Pons (tissue), 1 donor: ENCODE measurements at places on chromosomes 2 and 18.
A peak's percentile ranks its signal among the peaks of the same experiment; 100 is the strongest.

DNA sequence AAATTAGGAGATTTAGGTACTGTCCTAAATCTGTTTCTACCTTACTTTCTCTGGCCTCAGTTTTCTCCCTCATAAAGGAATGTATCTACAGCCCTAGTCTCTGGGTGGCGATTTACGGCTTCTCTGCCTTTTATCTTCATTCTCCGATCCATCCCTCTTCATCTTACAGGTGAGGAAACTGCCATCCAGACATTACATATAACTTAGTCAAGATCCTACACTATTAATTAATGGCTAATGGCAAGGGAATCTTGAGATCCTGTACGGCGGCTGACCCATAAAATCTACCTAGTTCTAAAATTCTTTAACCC, 386 bp upstream of the YIPF4 start:
- DNase-seq: no peak

DNA sequence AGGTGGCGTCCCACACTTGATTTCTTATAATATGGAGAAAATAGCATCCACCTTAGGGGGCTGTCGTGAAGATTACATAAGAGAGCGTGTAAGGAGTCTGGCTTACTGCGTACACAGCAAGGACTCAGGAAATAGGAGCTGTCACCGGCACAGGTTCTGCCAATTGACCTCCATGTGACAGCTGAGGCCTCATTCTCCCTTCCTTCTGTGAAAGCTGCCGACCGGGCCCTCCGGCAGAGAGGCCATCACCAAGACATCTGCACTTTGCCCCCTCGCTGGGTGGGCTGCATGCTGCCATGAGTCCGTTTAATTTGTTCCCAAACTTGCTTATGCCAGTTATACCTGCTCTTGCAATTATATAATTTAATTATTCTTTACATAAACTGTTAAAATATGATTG, 27.7 kb downstream of the HS1BP3 start:
- DNase-seq: no peak

- peak; percentile 95 for DNase-seq
These were observed 38.8 kb downstream of the PPP4R1 start for GRCh38 chr18:9575558-9575957.

DNA sequence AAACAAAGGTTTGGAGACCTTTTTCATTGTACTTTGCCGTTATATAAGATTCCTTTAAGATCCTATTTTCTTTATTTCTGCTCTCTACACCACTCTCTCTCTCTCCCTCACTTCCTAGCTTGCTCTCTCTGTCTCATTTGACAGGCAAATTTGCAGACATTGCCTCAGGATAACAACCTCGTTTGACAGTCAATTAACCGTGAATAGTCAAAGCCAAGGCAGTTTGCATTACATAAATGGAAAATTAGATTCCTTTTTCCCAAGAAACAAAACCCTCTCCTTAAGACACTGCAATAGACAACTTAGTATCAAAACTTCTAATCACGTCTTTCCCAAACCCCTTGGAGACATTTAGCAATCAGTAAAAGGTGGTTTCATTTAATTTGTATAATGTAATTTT, 7.4 kb downstream of the SKOR2 start:
- no peak for DNase-seq

- DNase-seq: peak; percentile 84
These were observed 287.4 kb upstream of the TCF4 start for GRCh38 chr18:55875371-55875901.

GRCh38 chr18:63730773-63731172, 28.0 kb downstream of the SERPINB11 start:
- peak; percentile 1 for DNase-seq

DNA sequence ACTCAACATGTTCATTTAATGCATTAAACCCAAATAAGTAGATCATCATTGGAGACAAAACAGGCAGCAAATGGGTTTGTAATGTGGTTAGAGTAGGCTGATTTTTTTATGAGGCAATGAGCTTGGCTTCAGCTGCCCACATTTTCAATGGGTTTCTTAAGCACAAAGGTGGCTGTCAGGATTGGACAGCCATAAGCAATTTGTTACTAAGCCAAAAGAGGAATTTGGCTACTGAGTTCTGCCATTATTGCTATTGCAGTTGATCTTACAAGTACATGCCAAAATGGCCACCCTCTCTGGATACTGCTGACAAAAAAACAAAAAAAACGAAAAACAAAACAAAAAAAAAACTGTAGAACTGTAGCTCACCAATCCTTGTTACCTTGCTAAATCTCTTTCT, 1348.0 kb upstream of the PIK3C3 start:
- no peak for DNase-seq

- DNase-seq: no peak
These were observed 86.0 kb downstream of the RTN4 start for GRCh38 chr2:54964271-54964670.

GRCh38 chr18:70314151-70314782, 25.4 kb downstream of the SOCS6 start:
- no peak for DNase-seq

DNA sequence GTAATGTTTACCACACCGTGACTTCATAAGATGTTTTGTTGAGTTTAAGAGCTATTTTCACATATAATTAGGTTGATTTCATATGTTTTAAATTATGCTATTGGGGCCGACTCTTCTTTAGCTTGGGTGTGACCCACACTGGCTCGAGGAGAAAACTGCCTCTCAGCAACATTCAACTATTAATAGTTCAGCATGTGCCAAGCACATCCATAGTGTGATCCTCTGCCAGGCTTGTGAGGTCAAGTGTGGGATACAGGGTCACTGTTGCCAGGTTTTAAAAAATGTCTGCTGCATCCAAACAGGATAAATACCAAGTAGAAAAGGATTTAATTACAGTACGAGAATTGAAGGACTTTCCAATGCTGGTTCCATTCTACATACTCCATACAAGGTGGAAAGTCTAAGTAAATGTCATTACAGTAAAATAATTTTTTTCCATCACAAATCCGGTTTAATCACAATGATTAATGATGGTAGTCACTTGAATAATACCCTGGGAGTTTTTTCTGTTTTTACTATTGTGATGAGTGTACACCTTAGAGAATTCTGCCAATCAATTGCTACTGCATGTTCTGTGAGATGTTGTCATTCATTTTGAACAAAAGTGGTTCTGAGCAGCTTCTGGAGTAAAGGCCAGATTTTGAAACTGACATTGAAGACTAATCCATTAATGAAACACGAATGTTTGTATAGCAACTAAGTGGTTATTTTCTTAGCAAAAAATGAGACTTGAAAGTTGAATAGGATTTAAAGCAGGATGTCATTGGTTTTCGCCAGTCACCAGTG, 84.5 kb downstream of the ABI2 start:
- no peak for DNase-seq

- no peak for DNase-seq
These were observed 571.1 kb upstream of the SOX11 start for GRCh38 chr2:5121121-5121520.

DNA sequence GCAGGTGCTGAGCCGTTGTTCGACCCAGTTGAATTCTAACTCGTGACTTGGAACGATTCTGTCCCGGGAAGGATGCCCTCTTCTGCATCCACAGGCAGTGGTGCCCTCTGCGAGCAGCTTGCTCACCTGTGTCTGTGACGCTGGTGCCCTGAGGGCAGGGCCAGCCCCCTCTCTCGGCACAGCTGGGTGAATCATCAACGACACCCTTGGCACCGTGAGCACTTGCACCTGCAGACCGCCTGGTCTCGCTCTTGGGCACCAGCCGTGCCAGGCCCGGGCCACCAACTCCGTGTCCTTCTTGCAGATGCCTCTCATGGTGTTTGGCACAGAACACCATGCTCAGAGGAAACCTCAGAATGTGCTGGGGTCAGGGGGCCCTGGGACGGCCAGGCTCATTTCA, 75.0 kb downstream of the SLC66A2 start:
- no peak for DNase-seq

- DNase-seq: no peak
These were observed 9.7 kb upstream of the COPS8 start for GRCh38 chr2:237075749-237076599.

GRCh38 chr18:66495844-66496243, 108.0 kb downstream of the CDH19 start:
- peak; percentile 80 for DNase-seq

DNA sequence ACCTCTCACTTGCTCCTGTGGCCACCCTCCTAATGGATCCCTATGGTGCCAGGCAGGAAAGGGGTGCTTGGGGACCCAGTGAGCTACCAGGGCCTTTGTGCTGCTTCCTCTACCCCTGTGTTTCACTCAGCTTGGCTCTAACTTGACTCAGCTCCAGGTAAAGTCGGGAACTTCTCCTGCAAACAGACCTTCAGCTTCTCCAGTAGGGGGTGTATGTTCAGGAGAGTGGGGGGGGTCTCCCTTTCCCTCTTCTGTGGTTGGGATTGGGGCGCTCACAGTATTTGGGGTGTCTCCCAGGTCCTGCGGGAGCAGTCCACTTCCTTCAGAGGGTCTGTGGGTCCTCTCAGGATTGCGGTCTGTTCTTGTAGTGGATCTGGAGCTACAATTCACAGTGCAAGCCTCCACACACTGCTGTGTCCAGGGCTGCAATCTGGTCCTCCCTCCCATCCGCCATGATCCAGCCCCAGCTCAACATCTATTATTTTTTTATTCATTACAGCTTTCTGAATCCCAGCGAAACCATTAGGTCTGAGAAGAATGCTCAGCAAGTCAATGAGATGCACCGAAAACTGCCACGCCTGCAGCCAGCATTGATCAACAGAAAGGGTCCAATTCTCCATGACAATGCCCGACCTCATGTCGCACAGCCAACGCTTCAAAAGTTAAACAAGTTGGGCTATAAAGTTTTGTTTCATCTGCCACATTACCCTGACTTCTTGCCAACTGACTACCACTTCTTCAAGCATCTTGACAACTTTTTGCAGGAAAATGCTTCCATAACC, 26.4 kb upstream of the SAP130 start:
- no peak for DNase-seq

DNA sequence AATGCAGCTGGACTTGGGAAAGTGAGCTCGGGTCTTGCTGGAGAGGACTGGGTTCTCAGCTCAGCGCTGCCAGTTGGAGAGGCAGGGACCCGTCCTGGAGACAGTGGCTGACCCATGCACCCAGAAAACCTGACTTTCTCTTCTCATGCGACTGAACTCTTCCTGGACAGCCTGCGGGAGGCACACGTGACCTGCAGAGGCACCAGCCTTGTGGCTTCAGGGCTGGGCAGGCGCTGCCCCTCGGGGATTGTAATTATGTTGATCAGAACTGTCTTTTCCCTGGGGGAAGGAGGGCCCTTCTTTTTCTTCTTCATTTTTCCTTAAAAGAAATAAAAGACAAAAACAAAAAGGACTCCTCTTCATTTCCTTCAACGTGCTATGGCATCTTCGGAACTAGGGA, 198.1 kb downstream of the VAPA start:
- no peak for DNase-seq

DNA sequence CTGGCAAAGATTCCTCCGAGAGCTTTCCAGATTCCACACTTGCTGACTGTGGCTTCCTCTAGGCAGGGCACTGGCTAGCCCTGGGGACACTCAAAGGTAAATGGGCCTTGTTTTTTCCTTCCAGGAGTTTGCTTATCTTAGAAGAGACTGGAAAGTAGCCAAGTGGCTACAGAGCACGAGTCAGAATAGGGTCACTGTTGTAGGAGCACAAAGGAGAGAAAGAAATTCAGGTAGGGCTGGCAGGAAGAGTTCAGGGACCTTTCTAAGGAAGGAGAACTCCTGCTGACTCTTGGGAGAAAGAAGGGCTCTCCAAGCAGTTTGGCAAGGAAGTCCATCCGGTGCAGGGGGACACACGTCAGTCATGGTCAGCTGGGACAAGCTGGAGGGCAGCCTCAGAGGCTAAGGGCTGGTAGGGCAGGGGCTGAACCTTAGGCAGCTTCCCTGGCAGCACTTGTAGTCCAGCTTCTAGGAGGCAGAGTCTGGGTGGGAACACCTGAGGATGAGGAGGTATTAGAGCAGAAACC, 39.5 kb downstream of the NIFK start:
- no peak for DNase-seq

DNA sequence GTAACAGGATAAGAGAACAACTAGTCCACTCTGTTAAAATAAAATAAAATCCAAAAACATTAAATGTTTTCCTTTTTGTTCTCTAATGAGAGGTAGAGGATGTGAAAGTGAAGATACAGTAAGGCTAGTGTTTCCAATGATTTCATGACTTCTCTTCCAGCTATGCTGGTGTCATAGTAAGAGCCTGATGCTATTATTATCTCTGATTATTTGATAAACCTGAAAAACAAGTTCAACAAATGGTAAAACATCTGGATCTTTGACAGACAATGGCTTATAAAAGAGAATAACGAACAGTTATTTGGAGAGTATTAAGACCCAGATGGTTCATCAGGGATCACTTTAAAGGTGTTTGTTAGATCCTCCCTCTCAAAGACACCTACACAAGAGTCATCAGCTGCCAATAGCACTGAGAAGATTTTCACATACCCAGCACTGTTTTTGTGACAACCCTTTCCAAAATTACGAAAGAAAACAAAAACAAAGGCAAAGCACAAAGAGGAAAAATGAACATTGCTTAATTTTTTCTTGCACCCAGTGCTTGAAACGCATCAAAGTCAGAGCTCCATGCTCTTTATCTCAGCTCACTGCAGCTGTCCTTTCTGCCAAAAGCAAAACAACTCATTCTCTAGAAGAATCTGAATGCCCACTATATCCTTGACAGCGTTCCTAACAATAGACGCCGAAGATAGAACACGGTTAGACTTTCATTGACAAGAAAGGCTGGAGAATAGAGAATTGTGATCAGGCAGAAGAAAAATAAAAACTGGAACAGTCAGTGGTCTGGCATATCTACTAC, 168.6 kb downstream of the SLC8A1 start:
- no peak for DNase-seq

DNA sequence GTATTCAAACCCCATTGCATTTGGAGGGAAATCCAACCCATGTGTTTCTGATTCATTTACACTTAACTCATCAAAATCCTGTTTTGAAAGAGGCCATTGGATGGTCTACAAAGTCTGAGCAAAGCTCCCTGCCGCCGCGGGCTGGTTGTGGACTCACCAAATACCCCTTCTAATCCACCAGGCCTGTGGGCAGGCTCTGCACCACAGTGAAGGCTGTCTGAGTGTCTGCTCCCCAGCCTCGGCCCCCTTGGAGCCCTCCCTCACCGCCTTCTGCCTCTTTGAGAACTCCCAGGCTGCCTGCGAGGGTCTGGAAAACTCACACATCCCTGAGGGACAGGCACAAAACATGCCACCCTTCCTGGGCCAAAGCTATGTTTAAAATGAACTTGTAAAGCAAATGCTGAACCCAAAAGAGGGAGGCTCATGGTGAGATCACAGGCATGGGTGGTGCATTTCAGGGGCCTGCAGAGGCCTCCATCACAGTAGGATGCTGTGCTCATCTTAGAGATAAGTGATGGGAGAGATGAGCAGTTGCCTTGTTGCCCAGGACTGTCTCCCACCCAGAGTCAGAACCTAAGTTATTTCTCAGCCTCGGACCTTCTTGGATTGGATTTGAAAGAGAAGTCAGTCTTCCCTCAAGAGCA, 225.0 kb downstream of the CYP26B1 start:
- no peak for DNase-seq

GRCh38 chr2:46570396-46570795, 91.0 kb downstream of the TMEM247 start:
- DNase-seq: no peak

- DNase-seq: no peak
These were observed 44.2 kb upstream of the SLC39A10 start for GRCh38 chr2:195612611-195613495.
